NCI-H1092 treated with DMSO at 0.1 percent for 48 hours (cell line): ENCODE measurements at places on chromosomes 13 and 19.
A peak's percentile ranks its signal among the peaks of the same experiment; 100 is the strongest.

DNA sequence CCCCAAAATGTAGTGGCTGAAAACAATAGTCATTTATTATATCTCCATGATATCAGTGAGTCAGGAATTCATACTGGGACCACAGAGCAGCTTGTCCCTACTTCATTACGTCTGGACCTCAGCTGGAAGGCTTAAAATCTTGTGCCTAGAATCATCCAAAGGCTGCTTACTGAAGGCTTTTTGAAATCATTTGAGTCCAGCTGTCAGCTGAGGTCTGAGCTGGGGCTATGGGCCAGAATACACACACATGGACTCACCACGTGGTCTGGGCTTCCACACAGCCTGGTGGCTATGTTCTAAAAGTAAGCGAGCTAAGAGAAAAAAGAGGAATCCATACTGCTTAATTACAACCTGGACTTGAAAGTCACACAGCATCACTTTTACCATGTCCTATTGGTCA lies 209.2 kb downstream of the KCTD12 start:
- DNase-seq = peak; percentile 15

GRCh38 chr13:64480672-64481071 lies 2749.5 kb downstream of the PCDH9 start:
- DNase-seq = no peak

GRCh38 chr19:10826846-10827245 lies 9.2 kb downstream of the TMED1 start:
- no peak for DNase-seq

DNA sequence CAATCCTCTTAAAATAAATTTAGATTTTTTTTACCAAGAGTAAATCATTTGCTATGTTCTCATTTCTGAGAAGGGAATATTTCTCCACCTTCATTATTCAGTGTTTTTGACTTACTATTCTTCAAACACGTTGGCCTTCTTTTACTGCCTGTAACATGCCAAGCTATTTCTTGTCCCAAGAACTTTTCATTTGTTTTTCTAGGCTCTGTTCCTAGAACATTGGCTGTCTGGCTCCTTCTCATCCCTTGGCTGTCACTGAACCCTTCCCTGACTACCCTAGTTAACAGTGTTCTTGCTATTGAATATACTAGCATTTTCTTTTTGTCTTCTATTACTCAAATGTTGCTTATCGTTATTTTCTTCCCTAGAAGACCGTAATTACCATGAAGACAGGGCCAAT lies 248.1 kb downstream of the ITGBL1 start:
- DNase-seq = no peak

GRCh38 chr13:35859981-35860380 lies 271.2 kb downstream of the DCLK1 start:
- DNase-seq = no peak

- DNase-seq = no peak
These were observed 7.9 kb upstream of the FBXL3 start for GRCh38 chr13:77034881-77035280.

DNA sequence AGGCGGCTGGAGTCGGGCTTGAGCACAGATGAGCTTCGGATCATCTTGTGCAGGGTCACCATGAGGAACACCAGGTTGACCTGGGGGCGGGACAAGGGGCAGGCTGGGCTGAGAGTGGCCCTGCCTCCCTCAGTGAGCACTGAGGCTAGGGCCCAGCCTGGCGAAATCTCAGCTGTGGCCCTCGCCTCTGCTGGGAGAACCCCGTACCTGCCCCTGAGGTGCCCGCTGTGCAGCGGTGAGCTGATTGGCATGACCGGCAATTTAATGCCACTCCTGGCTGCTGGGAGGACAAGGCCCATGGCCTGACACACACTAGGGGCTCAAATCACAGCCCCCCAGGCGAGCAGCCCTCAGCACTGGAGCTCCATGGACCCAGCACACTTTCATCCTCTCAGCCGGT lies 19.7 kb upstream of the ASF1B start:
- no peak for DNase-seq

DNA sequence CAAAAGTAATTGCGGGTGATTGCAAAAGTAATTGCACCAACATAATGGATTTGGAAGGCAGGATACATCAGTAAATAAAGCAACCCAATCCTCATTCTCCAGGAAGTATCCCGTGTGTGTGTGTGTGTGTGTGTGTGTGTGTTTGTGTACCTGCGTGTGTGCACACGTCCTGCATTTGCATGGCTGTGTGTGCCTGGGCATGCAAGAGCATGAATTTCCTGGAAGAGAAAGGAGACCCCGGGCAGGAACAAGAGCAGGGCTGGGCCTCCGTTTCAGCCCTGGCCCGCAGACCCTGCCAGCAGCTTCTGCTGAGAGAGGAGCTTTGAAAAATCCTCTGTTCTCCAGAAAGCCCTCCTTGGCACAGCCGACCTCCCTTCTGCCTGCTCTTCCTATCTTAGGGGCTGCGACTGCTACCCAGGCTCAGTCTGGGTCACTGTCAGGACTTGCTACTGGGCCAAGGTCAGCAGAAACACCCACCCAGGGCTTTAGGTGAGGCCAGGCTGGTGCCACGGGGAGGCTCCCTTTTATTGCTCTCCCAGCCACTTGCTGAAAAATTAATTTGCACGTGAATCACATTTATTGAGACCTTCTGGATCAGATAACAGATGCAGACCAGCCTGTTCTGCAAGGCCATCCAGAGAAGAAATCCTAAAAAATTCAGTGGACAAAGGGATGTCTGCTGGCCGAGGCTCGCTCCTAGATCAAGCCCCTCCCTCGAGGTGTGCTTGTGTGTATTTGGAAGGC lies 258.3 kb downstream of the ZNF536 start:
- no peak for DNase-seq

DNA sequence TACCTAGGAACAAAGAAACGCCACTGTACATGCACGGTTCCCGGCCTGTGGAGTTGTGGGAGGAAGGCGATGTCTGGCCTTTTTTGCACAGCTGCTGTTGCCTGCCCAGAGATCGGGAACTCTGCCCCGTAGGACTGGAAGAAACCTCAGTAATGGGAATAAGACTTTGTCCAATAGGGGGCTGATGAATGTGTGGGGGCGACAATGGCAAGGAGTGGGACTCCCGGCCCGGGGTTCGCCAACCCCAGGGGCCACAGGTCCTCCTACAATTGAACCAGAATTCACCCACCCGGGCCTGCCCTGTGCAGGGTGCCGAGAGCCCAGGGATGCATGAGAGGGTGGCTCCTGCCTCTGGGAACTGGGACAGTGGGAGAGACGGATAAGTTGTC lies 2.0 kb upstream of the CEBPA start:
- DNase-seq = no peak

GRCh38 chr13:53863520-53863919 lies 834.9 kb downstream of the OLFM4 start:
- DNase-seq = no peak

- no peak for DNase-seq
These were observed 8.1 kb upstream of the CSNK1A1L start for GRCh38 chr13:37113534-37113933.

DNA sequence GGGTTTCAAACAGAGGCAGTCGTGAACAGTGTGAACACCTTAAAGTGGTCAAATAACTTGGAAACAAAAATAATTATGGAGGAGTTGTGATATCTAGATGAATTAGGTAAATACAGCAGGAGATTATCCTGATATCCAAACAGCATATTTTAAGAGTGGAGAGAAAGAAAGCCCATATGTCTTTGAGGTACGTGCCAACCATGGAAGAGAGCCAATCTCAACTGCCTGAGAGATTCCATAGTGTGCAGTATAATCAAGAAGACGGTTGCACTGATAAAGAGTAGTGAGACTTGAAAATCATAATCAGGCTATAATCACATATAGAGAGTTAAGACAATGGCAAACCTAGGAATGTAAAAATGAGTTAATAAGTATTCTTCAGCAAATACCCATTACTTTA lies 472.8 kb upstream of the SLITRK5 start:
- DNase-seq = no peak

DNA sequence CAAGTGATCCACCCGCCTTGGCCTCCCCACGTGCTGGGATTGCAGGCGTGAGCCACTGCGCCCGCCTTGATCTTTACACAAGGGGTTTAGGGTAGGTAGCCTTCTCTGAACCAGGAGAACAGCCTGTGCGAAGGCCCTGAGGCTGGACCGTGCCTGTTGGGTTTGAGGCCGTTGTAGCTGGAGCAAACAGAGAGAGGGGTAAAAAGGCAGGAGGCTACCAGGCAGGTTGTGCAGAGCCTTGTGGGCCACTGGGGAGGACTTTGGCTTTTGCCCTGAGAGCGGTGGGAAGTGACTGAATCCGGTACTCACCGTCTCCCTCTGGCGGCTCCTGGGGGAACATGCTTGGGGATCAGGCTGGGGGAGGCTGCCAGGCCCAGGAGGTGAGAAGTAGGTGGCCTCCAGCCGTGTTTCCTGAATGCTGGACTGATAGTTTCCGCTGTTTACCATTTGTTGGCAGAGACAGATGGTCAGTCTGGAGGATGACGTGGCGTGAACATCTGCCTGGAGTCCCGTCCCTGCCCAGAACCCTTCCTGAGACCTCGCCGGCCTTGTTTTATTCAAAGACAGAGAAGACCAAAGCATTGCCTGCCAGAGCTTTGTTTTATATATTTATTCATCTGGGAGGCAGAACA lies 24.6 kb downstream of the SPC24 start:
- peak; percentile 36 for DNase-seq

DNA sequence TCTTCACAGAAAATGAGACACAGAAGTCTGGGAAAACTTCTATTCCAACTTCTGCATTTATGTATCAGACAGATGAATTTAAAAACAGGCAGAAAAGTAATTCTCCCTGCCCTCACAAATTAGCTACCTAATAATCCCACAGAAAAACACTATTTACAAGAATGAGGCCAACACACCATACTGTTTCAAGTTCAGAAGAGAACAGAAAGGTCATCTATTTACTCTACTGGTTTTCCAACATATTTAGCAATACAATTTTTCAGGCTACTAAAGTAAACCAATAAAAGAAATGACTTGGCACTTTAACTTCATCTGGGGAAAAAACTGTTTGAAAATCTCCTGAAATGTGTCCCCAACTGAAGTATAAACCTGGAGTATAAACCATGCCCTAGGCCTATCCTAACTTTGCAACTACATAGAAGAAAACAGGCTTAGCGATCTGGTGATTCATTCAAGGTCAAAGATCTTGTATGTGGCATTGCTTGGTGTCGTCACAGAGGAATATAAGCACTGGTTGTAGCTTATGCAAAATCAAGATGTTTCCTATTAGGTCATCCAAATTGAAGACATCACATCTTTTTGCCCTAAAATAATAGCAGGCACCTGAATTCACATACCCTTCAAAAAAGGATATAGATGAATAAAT lies 20.1 kb upstream of the EBPL start:
- DNase-seq = no peak
